Stimulated activated CD8-positive, alpha-beta memory T cell treated with anti-CD3 and anti-CD28 coated beads, Interleukin-2, amount 100 ng/mL, for 48 hours (primary cell): ENCODE measurements at places on chromosomes 5 and 9.
A peak's percentile ranks its signal among the peaks of the same experiment; 100 is the strongest.

DNA sequence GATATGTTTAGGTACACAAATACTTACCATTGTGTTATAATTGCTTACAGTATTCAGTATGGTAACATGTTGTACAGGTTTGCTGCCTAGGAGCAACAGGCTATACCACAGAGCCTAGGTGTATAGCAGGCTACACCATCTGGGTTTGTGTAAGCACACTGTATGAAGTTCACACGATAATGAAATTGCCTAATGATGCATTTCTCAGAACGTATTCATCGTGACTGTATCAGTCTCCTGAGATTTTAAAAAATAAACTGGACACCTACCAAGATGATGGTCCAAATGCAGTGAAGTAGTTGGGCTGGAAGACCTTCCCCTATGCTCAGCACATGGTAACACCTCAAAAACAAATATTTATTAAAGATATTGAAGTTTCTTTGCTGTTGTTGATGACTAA, 103.3 kb upstream of the NFIB start:
- DNase-seq, result no peak

DNA sequence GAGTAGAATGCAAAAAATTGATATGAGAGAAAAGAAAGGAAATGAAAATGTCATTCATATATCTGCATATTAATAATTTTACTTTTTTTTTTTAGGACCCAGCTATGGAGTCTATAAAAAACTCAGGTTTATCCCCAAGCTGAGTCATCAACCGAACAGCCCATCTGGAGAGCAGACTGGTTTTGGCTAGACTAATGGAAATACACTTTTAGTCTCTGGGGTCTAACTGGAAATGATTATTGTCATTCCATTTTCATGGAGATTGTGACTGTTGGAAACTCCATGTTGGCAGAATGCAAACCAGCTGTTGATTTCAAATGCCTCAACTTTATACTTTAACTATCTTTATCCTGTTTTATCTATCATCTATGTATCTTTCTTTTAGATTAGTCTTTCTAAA, 28.7 kb downstream of the ANXA1 start:
- DNase-seq, result no peak

- no peak for DNase-seq
Measured at GRCh38 chr5:67308988-67309688, 112.5 kb upstream of the CD180 start.

DNA sequence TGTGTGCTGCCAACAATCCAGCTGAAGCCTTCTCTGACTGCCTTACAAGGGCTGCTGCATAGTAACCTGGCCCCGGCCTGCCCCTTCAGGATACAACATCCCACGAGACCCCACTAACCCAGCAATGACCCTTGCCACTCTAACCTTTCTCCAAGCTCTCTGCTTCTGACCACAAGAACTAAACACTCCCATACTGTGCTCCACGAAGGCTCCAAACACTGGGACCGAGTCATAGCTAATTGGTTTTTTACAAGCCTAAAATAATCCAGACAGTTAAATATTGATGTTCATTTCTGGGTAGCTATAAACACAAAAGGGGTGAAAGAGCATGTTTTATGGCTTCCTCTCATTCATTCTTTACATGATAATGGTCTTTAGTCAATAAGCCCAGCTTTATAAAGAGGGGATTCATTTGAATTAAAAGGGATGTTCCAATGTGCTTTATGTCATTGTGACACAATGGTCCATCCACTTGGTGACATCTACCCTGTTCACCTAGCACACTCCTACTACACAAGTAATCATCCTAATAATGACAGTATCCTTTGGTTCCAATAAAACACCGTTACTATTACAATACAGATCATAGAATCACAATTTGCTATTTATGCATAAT, 16.2 kb upstream of the TLE4 start:
- DNase-seq, result no peak

DNA sequence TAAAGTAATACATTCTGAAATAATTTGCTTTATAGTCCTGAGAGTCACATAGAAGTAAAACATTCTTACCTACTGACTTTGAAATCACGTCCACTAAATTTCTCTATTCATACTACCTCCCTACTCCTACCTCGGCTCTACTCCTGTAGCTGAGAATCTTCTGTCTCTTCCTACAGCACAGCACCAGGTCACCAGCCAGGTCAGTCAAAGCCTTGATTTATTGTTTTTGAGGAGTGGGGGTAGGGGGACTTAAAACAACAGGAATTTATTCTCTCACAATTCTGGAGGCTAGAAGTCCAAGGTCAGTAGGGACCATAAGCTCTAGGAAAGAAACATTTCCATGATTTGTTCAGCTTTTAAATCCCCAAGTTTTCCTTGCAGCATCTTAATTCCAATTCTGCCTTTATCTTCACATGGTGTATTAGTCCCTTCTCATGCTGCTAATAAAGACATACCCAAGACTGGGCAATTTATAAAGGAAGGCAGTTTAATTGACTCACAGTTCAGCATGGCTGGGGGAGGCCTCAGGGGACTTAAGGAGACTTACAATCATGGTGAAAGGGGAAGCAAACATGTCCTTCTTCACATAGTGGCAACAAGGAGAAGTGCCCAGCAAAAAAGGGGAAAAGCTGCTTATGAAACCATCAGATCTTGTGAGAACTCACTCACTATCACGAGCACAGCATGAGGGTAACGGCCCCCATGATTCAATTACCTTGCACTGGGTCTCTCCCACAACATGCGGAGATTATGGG, 49.6 kb upstream of the CCNG1 start:
- no peak for DNase-seq

DNA sequence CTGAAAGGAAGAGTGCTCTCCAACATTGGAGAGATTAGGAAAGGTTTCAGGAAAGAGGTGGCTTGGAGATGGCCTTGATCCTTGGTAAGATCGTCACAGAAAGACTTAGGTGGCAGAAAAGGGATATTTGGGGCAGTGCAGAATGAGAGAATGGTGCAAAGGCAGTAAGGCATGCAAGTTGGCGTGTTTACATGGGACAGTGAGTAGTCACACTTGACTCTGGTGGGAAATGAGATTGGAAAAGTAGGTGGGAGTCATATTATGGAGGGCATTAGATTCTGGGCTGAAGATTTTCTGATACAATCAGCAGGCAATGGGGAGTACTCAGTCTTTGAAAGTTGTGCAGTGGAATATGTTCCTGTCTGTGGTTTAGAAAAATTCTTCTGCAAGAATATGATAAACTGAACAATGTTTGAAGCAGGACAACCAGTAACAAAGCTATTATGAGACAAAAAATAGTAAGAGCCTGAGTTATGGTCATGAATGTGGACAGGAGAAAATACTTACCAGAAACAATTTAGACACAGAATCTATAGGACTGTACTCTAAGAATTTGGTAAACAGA, 76.2 kb upstream of the ANKRD55 start:
- DNase-seq, result no peak

GRCh38 chr9:136728548-136729123, 14.1 kb downstream of the LCN10 start:
- no peak for DNase-seq

GRCh38 chr5:132489051-132489770, 1.4 kb downstream of the IRF1 start:
- no peak for DNase-seq

- DNase-seq, result peak; percentile 60
Measured at GRCh38 chr9:4662108-4662988, at the start of gene PLPP6. Gene PLPP6, plus strand, starts transcription at chr9:4662294. Its CDS starts 82 bp downstream, at chr9:4662376.

DNA sequence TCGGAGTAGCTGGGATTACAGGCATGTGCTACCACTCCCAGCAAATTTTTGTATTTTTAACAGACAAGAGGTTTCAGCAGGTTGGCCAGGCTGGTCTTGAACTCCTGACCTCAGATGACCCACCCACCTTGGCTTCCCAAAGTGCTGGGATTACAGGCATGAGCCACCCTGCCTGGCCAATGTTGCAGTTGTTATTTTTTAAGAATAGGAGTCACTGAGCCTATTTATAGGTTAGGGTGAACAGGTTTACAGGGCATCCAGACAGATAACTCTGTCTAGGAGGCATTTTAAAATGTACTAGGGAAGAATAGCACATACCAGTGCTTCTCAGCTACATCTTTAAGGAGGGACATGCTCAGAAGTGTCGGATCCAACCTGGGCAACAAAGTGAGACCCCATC, 60.1 kb upstream of the BNC2 start:
- DNase-seq, result no peak

DNA sequence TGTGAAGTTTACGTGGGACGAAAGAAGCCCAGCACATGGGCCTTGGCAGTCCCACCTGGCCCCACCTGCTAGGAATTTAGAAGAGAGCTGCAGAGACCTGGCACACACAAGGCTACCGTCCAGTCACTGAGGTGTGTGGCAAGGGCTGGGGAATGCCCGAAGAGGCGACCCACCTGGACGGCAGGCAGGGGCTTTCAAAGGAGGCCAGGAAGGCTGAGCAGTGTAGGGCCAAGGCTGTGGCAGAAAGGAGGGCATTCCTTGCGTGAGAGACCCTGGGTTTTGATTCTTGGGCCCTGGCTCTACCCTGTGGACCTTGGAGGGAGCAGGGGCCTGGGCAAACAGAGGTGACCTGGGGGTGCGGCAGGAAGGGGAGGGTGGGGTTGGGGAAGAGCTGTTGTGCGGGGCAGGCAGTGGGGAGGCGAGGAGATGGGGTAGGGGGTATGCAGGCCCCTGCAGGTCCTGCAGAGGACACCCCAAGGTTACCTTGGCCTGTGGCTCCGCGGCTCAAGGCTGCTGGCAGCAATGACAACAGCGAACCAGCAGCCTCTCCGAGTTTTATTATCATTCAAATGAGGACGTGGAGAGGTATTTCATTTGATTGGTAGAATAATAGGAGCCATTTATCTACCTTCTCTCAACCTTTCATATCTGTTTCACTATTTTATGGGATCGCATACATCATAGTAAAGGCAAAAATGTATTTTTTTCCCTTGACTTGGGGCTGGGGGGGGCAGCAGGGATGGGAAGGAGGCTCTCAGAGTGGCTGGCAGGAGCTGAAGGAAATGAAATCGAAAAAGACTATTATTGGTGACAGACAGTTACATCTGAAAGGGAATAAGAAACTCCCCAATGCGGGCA, 24.8 kb downstream of the TSPAN17 start:
- no peak for DNase-seq

DNA sequence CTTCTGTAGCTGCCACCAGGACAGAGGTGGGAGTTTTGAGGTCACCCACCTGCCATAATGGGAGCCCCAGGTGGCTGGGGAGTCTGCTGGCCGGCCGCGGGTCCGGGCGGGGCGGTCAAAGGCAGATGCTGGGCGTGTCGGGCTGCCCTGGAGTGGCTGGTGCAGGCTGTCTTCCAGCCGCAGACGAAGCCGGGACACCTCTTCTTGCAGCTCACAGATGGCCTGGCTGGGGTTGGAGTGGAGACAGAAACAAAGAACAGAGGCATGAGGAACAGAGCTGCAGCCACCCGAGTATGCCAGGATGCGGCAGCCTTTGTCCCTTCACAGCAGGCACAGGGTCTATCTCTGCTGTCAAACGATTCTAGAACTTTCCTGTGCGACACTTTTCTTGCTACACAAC, 18.0 kb downstream of the ORM2 start:
- no peak for DNase-seq

DNA sequence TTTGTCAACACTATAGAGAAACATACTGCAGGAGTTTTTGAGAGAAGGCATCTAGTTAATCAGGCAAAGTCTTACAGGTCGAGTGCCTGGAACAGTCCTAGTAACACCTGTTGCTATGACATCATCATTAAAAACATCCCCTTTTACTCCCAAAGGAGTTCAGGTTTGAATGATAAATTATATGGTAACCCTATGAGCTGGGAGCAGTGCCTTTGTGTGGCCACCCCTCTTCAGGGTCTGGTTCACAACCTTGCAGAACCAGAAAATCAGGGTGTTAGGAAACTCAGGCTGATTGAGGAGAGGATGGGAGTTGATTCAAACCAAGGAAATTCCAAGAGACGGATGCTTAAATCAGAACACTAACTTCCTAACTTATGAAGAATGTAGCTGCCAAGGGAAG, 179.1 kb upstream of the RASEF start:
- DNase-seq, result no peak

DNA sequence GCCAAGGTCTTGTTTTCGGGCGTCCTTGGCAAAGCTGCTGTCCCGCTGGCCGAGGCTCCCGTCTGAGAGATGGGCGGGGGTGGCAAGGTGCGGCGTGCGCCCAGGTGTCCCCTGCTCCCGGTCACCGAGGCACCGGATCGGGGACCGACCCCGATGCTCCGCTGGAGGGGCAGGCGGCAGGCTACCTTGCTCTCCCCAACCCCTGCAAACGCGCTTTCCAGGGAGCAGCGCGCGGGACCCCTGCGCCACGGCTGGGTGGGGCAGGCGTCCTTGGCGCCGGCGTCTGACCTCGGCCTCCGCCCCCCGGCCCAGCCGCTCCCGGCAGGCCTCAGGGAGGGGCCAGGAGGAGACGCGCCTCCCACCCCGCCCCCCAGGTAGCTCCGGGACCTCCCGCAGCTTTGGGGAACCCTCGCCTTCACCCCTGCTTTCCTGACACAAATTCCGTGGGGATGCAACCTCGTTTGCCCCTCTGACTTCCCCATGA, 551 bp downstream of the N4BP3 start:
- DNase-seq, result no peak
